ENCODE measurements at places on chromosomes 11 and 22.
A peak's percentile ranks its signal among the peaks of the same experiment; 100 is the strongest.

GRCh38 chr22:22877523-22878210 lies 9.9 kb upstream of the IGLL5 start:
- no peak for DNase-seq

DNA sequence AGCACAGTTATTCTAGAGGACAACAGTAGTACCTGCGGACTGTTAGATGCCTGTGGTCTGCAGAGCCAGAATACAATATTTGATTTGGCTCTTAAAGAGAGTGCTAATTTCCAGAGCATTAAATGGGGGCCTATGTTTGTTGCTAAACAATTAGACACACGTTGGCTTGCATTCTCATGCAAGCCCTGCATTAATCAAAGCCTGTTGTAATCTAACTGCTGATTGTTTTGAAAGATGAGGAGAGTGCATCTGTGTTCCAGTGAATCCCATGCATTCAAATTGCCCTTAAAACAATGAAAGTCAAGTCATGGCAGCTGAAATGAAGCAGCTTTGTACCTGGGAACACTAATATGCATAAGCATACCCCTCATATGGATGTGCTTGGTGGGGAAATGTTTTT lies 419.4 kb downstream of the DYNC2H1 start:
- no peak for DNase-seq

- no peak for DNase-seq
Observed at GRCh38 chr11:91560434-91560833, 664.2 kb upstream of the FAT3 start.

DNA sequence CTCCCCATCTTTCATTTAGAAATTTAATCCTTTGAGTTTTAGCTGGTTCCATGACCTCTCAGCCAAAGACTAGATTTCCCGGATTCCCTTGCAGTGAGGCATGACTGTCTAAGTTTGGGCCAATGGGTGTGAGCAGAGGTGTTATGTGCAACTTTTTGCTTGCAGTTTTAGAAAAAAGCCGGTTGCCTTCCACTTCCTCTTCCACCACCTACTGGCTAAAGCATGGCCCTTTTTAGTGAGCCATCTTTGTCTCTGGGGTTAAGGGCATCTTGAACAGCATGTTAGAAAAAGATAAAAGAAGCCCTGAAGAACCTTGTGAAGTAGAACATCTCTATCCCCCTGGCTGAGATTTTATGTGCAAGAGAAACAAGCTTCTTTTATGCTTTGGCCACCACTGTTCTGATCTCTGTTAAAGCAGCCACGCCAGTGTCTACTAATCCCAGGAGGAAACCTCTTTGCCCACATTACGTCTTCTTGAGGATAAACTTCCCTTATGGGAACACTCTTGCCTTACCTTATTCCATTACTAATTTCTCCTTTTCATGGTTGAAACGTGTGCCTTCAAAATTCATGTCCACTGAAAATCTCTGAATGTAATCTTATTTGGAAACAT lies 279.9 kb downstream of the TENM4 start:
- no peak for DNase-seq

DNA sequence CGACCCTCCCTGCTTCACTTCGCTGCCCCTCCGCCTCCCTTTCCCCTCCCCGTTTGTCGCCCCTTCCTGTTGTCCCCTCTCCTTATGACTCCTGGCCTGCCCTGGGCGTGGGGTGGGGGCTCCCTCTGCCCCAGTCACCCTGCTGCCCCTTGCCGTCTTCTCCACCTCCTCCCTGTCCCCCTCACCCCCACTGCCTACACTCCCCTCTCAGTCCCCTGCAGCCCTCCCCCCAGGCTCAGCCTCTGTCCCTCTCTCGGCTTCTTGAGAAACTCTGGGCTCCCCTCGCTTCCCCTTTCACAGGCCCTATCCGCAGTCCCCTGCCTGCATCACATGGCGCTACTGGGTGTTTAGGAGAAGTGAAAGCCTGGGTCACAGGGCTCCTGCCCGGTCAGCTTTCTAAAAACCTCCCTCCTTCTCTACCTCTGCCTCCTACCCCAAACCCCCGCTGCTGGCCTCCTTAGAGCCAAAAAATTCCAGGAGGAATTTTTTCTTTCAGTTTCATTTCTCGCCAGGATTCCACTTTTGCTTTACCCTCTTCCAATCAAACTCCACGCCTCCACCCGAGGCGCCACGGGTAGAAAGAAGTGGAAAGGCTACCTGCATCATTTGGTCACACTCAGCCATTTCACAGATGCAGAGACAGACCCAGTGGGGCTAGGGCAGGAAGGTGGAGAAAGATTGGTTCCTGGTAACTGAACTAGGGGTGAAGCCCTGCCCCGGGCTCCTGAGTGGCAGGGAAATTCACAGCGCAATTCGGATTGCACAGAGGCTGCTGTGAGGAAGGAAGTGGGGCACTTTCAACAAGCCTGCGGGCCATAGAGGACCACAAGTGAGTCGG lies at the start of gene SLC15A3:
Gene SLC15A3, minus strand, starts transcription at position 273 of the 838 bp plus-strand sequence. CDS start 625 bp downstream, outside the sequence.
- peak; percentile 57 for DNase-seq

GRCh38 chr11:64604458-64605243 lies 13.6 kb downstream of the SLC22A12 start:
- no peak for DNase-seq

- no peak for DNase-seq
Observed at GRCh38 chr22:47166033-47166404, 403.6 kb downstream of the TBC1D22A start.

GRCh38 chr11:13897646-13898276 lies 64.8 kb upstream of the SPON1 start:
- no peak for DNase-seq

- DNase-seq = no peak
Observed at GRCh38 chr11:45444796-45445195, 158.7 kb upstream of the SYT13 start.

DNA sequence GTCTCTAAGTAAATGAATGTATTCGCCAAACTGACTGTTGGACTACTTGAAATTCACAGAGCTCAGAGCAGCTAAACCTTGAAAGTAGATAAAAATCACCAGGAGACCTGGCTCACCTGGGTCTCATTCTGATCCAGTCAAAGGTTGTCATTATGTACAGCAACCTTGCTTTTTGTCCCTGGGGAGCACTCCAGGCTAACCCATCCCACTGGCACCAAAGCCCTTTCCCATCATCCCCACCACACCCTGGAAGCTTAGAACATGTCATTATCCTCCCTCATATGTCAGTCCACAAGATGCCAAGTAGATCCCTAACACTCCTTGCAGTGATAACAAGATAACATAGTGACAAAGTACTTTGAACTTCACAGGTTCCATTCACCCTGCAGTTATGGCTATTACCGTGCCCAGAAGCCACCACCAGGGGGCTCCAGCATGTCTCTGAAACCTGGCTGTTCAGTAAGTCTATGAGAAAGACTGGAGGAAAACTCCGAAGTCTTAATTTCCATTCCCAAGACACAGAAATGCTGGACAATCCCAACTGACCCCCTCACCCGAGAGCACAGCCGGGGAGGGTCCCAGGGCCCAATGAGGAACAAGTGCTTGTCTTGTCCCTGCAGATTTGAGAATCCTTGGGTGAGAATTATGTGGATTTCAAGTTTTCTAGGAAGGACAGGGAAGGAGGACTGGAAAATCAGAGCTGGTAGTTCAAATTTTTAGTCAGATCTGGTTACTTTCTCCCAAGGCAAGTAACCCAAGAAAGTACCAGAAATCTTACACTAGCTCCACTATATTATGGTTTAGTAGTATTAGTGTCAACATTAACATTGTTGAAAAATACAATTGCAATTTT lies 43.0 kb upstream of the USP47 start:
- DNase-seq = no peak

DNA sequence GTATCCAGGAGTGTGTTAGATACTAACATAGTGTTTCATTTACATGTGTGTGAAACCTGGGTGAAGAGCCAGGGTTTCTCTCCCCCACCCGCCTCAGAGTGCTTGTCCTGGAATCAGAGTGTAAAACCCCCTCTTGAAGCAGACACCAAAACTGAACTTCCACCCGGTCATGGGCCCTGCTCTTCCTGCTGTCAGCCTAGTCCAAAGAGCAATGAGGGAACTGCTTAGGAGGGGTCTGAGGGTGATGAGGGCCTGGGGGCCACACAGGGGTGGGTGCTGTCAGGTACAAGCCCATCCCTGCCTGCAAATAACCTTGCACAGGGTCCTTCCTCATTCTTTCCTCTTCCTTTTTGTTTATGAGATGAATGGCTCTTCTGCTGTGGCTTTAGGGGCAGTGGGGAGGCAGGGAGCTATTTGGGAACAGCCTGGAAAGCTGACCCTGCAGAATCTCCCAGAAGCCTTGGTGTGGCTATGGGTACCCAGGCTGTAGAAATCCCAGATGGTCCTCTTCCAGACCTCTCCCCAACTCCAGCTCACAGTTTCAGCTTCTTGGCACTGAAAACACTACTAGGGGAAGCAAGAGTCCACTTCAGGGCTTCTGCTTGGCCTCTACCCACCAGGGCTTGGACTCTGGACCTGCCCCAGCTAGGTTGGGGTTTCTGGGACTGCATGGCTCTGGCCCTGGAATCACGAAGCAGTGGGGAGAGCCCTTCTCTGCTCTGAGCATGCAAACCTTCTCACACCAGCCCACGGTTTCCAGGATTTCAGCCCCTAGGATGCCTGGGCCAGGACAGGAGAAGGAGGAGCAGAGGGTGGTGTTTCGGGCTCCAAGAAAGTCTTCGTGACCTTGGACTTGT lies 8.5 kb downstream of the BATF2 start:
- no peak for DNase-seq

DNA sequence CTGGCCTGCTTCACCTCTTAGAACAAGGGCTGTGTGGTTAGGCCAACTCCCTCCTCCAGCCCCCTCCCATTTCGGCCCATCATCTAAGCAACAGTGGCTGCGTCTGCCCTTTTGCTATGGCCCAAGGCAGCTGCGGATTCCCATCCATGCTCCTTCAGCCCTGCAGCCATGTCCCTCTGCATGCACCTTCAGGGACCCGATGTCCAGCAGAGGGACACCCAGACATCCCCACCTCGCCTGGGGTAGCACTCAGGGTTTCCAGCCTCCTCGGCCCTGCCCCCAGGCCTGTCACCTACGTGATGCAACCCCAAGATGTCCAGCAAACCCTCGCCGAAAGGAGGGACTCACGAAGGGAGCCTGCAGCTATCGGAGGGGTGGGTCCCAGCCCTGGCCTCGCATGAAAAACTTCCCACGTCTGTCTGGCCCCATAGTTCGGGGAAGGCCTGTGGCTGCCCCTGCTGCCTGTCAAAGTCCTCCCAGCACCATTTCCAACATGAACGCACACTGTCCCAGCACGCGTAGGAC lies 194.4 kb downstream of the CTTN start:
- DNase-seq = no peak

Measured in SIG-M5 (cell line).